ENCODE measurements at places on chromosomes 6 and 20.

DNA sequence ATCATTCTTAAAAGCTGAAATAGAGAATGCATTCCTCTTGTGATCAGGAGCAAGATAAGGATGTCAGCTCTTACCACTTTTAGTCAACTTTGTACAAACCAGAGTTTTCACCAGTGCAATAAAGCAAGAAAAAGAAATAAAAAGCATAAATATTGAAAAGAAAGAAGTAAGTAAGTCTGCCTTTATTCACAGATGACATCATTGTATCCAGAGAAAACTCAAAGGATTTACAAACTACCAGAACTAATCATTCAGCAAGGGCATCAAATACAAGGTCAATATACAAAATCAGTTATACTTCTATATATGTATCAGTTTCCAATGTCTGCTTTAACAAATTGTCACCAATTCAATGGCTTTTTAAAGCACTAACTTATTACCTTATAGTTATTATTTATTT, 13.4 kb downstream of the TTLL9 start:
- DNase-seq: no peak

DNA sequence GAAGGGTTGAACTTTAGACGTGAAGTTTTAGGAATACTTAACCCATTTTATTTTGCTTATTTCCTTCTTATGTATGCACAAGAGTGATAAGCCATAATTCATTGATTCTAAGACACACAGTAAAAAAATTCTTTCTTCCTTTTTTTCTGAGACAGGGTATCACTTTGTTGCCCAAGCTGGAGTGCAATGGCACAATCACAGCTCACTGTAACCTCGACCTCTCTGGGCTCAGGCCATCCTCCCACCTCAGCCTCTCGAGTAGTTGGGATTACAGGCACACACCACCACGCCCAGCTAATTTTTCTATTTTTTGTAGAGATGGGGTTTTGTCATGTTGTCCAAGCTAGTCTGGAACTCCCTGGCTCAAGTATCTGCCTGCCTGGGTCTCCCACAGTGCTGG, 116.6 kb upstream of the RNF24 start:
- DNase-seq: no peak

- no peak for DNase-seq
Measured at GRCh38 chr6:44983467-44984365, 344.4 kb upstream of the RUNX2 start.

- no peak for DNase-seq
Measured at GRCh38 chr20:48965189-48965910, 43.8 kb downstream of the ARFGEF2 start.

- DNase-seq: peak; percentile 92
Measured at GRCh38 chr6:27893836-27894807, 18.1 kb downstream of the OR2B2 start.

DNA sequence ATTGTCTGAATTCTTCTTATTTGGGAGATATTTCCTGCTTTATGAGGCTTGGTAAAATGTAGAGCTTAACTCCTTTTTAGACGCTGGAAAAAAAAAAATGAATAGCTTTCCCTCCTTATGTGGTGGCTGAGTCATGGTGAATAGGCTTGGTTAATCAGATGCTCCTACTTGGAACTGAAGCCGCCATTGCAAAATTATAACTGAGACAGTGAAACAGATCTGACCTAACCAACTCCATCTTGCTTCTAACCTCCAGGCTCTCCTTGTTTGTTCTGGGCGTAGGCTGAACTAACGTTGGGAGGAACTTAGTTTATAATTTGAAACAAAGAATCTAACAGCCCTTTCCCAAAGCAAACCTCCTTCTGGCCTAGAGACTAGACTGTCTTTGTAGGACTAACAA, 43.2 kb upstream of the PLCB4 start:
- DNase-seq: no peak

DNA sequence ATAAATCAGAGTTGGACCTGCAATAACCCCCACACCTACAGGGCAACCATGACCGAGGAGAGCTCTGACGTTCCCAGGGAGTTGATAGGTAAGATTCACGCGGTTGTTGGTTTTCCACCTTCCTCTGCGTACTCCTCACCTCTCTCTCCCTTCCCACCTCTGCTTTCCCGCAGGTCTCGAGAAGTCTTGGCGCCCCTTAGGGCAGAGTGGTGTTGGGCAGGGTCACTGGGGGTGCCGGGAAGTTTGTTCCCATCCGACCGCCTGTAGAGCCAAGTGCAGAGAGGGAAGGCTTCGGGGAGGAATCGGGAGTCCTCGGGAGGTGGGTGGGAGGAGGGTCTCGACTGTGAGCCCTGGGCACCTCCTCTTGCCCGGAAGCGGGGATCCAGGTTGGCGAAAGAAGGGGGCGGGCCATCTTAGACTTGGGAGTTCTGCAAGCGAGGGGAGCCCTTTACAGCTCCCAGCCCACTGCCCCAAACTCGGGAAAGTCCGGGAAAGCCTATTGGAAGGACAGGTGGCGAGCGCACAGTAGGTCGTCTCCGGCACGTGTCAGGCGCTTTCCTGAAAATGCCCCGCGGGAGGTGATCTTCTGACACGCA, 672 bp downstream of the CARMIL1 start:
- DNase-seq: no peak

GRCh38 chr6:160430751-160431150, 82.6 kb downstream of the SLC22A3 start:
- no peak for DNase-seq

- DNase-seq: no peak
Measured at GRCh38 chr6:84017709-84018452, 15.7 kb upstream of the MRAP2 start.

DNA sequence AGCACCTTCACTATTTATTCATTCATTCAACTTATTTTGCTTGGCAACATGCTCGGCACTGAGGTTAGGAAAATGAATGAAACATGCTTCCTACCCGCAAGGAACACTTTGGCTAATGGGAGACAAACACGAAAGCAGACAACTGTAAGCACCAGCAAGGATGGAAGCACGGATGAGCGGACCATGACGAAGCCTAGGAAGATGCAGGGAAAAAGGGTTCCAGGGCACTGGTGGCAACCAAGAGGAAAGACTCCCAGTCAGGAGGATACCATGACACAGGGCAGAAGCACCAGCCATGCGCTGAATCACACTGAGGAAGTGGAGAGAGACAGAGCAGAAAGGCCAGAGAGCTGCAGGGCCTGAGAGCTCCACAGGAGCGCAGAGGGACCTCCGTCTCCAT, 9.8 kb downstream of the PDE10A start:
- no peak for DNase-seq

- no peak for DNase-seq
Measured at GRCh38 chr6:45698046-45698445, 317.6 kb downstream of the CLIC5 start.

DNA sequence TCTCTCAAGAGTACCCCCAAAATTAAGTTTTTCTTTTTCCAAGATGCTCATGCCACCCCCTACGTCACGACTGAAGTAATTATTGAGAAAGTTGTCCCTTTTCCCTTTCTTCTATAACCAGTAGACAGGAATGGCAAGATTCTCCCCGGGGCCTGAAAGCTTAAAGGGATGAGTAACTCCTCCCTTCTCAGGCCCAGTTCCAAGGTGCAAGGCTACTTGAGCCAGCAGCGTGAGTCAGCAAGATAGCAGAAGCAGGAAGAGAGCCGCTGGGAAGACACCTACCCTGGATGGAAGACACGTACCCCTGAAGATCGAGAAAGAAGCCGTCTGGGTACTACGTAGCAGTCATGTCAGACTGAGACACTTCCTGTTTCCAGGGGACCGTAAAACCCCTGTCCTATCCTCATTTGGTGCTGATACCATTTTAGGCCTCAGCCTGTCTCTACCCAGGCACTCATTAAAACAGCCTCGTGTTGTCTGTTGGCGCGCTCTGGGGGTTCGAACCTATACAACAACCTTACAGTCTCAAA, 241.0 kb downstream of the ADGRG6 start:
- DNase-seq: no peak

DNA sequence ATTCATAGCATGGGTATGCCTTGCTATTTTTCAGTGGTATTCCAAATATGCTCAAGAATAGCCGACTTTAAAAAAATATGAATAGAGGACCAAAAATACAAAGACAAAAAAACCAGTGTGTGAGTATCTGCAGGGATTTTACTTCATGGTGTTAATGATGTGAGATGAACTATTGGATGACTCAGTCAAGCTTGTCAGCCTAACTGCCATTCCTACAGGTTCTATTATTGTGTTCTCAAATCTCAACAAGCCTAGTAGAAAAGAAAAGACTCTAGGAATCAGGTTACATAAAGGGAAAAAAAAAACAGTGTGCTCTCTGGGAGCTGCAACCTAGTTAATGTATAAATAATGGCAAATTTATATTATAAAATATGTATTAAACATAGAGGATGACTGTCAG, 588.4 kb upstream of the BTBD3 start:
- no peak for DNase-seq

GRCh38 chr6:162385980-162386379, 341.6 kb downstream of the PRKN start:
- DNase-seq: no peak

GRCh38 chr6:92126983-92127382, 1292.4 kb downstream of the EPHA7 start:
- no peak for DNase-seq

DNA sequence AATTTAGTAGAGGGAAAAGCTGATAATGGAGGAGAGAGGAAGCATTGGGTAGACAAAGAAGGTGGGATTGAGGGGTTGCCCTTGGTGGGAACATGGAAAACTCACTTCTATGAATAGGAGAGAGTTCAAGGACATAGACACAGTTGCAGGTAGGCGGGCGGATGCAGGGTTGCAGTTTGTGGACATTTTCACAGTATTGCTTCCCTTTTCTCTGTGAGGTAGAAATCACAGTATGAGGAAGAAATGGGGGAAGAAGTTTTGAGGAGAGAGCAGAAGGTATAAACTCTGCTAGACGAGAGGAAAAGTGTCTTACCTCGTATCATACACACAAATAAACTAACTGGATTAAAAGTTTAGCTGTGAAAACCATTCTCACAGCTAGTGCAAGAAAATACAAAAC, 200.7 kb upstream of the ECI2 start:
- DNase-seq: no peak

DNA sequence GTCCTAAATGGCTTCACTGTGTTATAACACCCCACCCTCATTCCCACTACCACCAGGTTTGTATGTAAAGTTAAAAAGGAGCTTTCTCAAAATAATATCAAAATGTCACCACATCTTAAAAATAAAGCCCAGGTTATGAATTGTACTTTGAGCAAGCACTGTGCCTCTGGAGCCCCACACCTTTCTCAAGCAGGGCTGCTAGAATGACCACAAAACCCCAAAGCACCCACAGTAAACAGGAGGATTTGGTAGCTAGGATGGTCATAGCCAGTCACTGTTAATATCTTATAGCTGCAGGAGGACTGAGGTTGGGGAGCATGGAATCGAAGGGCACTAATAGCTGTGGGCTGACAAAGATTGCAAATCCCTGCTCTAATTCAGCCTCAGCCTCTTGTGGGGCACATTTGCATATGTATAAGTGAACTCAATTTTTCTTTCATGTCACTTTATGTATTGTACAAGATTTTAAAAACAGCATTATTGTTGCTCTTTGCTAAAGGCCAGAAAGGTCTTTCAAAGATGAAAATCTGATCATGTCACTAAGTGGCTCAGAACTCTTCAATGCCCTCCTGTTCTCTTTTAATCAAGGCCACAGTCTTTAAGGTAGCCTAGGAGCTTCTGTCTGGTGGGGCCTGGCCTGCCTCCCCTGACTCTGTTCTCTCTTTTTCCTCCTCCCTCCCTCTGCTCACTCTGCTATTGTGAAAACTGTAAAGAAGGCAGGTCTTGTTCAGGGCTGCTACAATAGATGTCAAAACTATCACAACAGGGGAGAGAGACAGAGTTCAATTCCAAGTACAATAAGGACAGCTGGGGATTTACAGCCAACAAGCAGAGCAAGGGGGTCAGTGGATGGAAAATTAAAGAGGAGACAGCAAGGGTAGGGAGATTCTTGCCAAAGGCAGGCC, 101.6 kb downstream of the TMEM200A start:
- no peak for DNase-seq

DNA sequence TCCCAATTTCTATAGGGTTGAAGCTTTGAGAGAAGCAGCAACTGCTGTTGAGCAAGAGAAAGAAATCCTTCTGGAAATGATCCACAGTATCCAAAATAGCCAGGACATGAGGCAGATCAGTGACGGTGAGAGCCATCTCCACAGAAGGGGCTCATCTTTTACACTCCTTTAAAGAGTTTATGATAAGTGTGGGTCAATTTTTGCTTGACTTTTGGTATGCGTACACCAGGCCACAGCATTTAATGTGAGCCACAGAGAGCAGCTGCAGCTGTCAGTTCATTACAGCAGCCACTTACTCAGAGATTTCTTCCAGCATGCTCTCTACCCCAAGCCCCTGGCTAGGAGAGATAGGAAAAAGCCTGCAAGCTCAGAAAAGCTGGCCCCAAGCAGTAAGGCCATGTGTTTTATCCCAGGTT, 9.9 kb downstream of the BAG2 start:
- no peak for DNase-seq

DNA sequence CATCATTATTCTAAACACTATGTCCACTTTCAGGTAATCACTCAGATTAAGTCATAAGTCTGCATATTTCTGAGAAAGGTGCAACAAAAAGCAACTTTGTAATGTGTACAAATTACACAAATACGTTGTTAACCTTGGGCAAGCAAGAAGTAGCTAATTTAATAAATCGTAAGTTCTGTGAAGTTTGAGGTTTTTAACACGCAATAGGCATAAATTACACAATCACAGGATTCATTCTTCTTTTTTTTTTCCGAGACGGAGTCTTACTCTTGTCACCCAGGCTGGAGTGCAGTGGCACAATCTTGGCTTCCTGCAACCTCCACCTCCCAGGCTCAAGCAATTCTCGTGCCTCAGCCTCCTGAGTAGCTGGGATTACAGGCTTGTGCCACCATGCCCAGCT, 57.2 kb upstream of the F13A1 start:
- no peak for DNase-seq

DNA sequence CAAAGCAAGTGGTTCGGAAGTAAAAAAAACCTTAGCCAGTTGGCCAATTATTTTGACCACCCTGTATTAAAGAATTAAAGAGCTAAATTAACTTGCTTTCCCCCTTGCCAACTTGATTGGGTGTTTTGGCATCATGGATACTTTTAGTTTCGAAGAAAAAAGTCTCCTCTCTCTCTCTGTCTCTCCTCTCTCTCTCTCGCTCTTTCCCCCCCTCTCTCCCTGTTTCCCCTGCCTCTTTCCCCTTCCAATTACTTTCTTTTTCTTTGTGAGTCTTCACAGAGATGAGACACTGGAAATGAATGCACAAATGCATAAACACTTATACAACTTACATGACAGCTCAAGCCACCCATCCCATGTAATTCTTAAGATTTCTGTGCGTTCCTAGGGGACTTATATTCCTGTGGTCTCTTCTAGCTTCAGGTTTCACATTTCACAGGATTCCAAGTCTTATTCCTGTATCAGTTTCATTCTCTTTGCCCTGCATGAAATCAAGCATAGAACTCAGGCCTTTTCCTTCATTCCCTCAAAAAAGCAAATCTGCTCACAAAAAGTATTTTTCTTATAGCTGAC, 32.9 kb upstream of the EYA4 start:
- DNase-seq: no peak

- DNase-seq: no peak
Measured at GRCh38 chr20:40196846-40197436, 492.1 kb downstream of the MAFB start.

DNA sequence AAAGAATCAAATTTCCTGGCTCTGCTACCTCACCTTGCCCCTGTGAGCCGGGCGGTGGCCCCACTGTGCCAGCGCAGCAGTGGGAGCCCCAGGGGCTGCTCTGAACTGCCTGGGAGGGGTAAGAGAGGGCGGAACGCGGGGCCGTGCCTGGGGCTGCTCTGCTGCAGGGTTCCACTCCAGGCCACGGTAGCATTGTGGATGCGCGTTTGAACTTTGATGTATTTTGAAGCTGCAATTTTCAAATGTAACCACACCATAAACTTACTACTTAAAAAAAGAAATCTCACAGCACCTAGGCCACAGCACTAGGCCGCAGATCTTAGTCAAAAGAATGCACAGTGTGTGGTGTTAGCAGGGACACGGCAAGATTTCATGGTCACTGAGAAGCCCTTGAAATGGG, 57.5 kb downstream of the PRDM1 start:
- no peak for DNase-seq
